Gastroesophageal sphincter (tissue), 4 donors: ENCODE measurements at places on chromosomes 6 and 20. TPM values are rescaled to one million over a fixed set of nuclear protein-coding genes. Genes with fewer than 3 reads are reported as not detected.

GRCh38 chr20:52031563-52032303 lies 159.8 kb downstream of the ZFP64 start:
- no peaks in the 10 kb centered on the region for H3K27me3 ChIP-seq
- H3K4me1 ChIP-seq = no peaks in the 10 kb centered on the region
- H3K27ac ChIP-seq = no peak overlapping the region
- no peaks in the 10 kb centered on the region for H3K36me3 ChIP-seq
- no peak overlapping the region for H3K4me3 ChIP-seq

RAB44 gene
- not detected for total RNA-seq

LRRC1 gene
- total RNA-seq = 12.4 TPM

DNA sequence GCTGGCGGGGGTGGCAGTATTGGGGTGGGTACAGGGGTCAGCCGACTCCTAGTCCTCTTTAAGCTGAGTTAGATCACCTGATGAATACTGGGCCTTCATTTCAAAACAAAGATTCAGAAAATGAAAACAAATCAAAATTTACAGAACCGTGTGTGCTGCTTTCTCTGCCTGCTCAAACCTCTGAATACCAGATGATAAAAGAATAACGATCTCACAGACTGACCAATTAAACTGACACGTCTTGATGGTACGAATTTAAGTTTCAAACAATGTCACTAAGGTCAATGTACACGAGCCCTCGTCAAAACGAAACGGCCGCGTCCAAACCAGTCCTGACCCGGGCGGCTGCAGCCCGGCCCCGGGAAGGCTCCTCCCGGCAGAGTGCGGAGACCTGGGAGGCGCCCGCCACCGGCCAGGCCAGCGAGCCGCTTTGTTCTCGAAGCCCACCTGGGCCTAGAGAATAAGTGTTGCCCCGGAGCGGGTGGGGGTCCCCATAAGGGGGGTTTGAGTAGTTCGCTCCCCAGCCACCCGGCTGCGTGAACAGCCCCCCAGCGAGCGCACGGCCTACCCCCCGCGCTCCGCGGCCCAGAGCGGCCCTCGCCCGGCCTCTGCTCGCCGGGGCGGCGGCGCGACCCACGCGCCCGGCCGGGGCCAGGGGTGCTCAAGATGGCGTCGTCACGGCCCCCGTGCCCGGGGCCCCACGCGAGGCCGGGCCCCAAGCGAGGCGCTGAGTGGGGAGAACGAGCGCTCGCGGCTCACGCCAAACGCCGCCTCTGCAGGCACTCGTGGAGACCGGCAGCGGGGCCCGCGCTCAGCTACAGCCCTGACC lies 728 bp downstream of the PSMA7 start:
- no peaks in the 10 kb centered on the region for H3K27me3 ChIP-seq
- peaks cover 66% of the 10 kb centered on the region for H3K4me1 ChIP-seq
- H3K36me3 ChIP-seq = no peaks in the 10 kb centered on the region
- peak overlapping the region; percentile 100 for H3K27ac ChIP-seq
- peak; percentile 9 for ATAC-seq

DNA sequence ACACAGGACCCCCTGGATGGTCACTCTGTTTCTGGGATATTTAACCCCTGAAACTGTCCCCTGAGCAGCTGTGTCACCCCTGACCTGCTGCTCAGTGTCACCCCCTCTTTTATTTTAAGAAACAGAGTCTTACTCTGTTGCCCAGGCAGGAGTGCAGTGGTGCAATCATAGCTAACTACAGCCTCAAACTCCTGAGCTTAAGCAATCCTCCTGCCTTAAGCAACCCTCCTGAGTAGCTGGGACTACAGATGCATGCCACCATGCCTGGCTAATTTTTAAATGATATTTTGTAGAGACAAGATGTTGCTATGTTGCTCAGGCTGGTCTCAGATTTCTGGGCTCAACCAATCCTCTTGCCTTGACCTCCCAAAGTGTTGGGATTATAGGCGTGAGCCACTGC lies 21.5 kb upstream of the GTSF1L start:
- no peak for ATAC-seq
- H3K4me3 ChIP-seq = no peak overlapping the region

DNA sequence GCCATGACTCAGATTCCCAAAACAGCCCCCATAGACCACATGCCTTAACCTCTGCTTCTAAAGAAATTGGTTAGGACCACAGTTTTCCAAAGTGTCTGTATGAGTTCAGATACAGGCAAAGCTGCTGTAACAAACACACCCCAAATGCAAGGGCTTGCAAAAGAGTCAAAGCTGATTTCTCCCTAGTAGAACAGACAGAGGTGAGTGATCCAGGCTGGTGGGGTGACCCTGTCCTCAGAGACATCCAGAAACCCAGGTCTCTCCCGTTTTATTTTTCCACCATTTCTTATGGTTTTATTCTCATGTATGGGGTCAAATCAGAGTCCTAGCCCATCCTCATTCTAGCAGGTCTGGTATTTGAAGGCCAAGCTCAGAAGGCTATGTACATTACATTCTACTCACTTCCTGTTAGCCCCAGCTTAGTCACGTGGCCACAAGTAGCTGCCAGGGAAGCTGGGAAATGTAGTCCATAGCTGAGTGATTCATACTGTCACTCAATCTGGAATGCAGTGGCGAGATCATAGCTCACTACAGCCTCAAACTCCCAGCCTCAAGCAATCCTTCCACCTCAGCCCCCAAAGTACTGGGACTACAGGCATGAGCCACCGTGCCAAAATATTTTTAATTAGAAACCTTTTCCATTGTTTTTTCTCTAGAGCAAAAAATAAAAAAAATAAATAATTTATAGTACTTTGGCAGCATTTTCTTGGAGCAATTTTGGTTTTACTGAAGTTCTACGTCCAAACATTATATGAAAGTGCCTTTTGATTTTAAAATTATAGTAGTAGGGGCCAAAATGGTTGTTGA lies 175.2 kb downstream of the ZMYND8 start:
- H3K27me3 ChIP-seq = no peaks in the 10 kb centered on the region
- no peak overlapping the region for H3K27ac ChIP-seq
- no peak for ATAC-seq
- H3K4me3 ChIP-seq = no peak overlapping the region
- H3K36me3 ChIP-seq = peaks cover 7% of the 10 kb centered on the region

DNA sequence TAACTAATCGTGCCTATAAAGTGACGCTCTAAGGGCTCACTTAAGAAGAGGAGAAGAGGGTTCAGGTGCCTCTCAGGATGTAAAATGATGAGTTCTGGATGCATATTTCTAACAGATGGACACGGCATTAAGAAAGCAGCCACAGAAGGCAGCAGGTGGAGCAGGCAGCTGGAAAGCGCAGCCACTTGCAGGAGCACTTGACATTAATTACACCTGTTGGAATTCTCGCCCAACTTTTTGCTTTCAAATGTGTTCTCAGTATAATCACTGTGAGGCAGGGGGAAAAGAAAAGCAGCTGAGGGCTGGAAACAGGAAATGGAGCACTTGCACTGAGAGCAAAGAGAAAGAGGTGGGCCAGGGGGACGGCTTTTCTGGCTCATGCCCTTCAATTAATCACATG lies 164.2 kb downstream of the NKAIN2 start:
- ATAC-seq = no peak
- no peaks in the 10 kb centered on the region for H3K36me3 ChIP-seq
- H3K4me1 ChIP-seq = no peaks in the 10 kb centered on the region
- H3K27ac ChIP-seq = no peak overlapping the region
- H3K27me3 ChIP-seq = no peaks in the 10 kb centered on the region
- no peak overlapping the region for H3K4me3 ChIP-seq

CST2 gene
- not detected for total RNA-seq

HLA-DPB1 gene
- total RNA-seq = 55.3 TPM

GRCh38 chr6:169450097-169450496 lies 196.5 kb upstream of the THBS2 start:
- no peak overlapping the region for H3K4me3 ChIP-seq
- no peaks in the 10 kb centered on the region for H3K36me3 ChIP-seq
- no peak for ATAC-seq
- no peaks in the 10 kb centered on the region for H3K27me3 ChIP-seq

PTGIS gene
- total RNA-seq = 75.3 TPM

MCM9 gene
- 7.7 TPM for total RNA-seq

ENPP1 gene
- total RNA-seq = 14.2 TPM

- H3K27ac ChIP-seq = no peak overlapping the region
- no peaks in the 10 kb centered on the region for H3K27me3 ChIP-seq
- no peak overlapping the region for H3K4me3 ChIP-seq
- no peaks in the 10 kb centered on the region for H3K4me1 ChIP-seq
- peak; percentile 49 for ATAC-seq
- no peaks in the 10 kb centered on the region for H3K36me3 ChIP-seq
Observed at GRCh38 chr20:53611449-53611894, 17.8 kb upstream of the ZNF217 start.

PRSS16 gene
- not detected for total RNA-seq

GRCh38 chr6:2695454-2696095 lies 55.1 kb downstream of the MYLK4 start:
- no peak overlapping the region for H3K4me3 ChIP-seq
- no peak for ATAC-seq
- no peaks in the 10 kb centered on the region for H3K36me3 ChIP-seq
- no peak overlapping the region for H3K27ac ChIP-seq

DNA sequence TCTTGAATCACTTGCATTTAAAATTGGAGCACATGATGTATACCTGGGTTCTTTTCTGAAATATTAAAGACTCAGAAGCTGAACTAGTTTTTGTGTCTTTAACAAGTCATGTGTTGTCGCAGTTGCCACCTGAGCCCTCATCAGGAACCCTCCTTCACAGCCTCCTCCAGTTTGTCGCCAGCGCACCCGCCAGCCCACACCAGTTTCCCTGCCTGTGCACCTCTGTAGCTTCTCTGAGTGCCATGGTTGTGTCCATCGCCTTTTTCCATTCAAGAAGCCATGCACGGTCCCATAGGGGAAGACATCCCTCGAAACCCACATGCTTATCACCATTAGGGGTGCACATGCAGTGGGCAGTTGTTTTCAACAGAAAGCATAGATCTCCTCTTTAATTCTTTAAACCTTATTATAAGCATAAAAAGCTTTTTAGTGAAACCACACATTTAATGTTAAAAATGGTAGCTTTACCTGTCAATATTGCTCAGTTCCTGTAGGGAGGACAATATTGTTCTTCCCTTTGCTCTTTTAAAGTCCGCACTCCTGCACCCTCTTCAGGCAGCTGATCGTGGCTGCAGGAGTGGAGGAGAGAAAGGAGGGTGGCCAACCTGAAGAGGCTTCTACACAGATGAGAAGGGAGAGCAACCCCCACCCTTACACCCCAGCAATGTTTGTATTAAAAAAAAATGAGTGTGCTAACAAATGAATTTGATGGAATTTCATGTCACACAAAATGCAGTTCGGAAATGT lies 121.9 kb downstream of the CFAP61 start:
- no peak for ATAC-seq
- H3K27me3 ChIP-seq = no peaks in the 10 kb centered on the region
- no peak overlapping the region for H3K4me3 ChIP-seq
- H3K36me3 ChIP-seq = no peaks in the 10 kb centered on the region
- H3K4me1 ChIP-seq = no peaks in the 10 kb centered on the region

DNA sequence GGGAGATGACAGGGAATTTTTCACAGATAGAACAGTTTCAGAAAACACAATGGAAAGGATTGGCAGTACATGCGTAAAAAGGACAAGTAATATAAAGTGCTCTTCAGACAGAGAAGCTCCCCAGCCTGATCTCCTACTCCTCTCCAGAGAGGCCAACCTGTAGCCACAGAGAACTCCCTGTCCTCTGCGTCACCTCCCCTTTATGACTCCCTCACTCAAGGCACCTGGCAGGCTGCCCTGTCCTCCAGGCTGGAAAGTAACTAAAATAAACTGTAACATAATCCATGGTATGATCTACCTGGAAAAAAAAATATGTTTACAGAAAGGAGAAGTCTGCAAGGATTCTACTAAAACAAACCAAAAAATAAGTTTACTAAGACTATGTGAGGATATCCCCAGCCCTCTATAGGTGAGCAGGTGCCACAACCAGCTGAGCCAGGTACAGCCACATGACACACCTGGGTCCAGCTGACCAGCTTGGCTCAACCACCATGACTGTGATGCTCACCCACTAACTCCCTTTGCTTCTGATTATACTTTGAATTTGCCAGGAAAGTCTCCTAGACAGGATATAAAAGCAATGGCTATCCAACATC lies 29.2 kb downstream of the MBOAT1 start:
- no peaks in the 10 kb centered on the region for H3K36me3 ChIP-seq
- no peaks in the 10 kb centered on the region for H3K27me3 ChIP-seq
- ATAC-seq = peak; percentile 62
- H3K4me3 ChIP-seq = no peak overlapping the region

GRCh38 chr6:6390849-6391602 lies 70.6 kb upstream of the F13A1 start:
- no peaks in the 10 kb centered on the region for H3K4me1 ChIP-seq
- no peak overlapping the region for H3K4me3 ChIP-seq
- no peak overlapping the region for H3K27ac ChIP-seq
- no peak for ATAC-seq
- H3K27me3 ChIP-seq = no peaks in the 10 kb centered on the region

GRCh38 chr6:28747631-28748157 lies 176.1 kb downstream of the TRIM27 start:
- H3K4me1 ChIP-seq = no peaks in the 10 kb centered on the region
- H3K27ac ChIP-seq = no peak overlapping the region
- H3K36me3 ChIP-seq = no peaks in the 10 kb centered on the region
- H3K27me3 ChIP-seq = peaks cover 95% of the 10 kb centered on the region
- no peak for ATAC-seq
- no peak overlapping the region for H3K4me3 ChIP-seq

LHFPL5 gene
- not detected for total RNA-seq

GRCh38 chr6:130515306-130515705 lies 149.5 kb downstream of the TMEM200A start:
- H3K36me3 ChIP-seq = no peaks in the 10 kb centered on the region
- no peak overlapping the region for H3K4me3 ChIP-seq
- H3K27ac ChIP-seq = no peak overlapping the region
- H3K4me1 ChIP-seq = no peaks in the 10 kb centered on the region
- no peaks in the 10 kb centered on the region for H3K27me3 ChIP-seq

DNA sequence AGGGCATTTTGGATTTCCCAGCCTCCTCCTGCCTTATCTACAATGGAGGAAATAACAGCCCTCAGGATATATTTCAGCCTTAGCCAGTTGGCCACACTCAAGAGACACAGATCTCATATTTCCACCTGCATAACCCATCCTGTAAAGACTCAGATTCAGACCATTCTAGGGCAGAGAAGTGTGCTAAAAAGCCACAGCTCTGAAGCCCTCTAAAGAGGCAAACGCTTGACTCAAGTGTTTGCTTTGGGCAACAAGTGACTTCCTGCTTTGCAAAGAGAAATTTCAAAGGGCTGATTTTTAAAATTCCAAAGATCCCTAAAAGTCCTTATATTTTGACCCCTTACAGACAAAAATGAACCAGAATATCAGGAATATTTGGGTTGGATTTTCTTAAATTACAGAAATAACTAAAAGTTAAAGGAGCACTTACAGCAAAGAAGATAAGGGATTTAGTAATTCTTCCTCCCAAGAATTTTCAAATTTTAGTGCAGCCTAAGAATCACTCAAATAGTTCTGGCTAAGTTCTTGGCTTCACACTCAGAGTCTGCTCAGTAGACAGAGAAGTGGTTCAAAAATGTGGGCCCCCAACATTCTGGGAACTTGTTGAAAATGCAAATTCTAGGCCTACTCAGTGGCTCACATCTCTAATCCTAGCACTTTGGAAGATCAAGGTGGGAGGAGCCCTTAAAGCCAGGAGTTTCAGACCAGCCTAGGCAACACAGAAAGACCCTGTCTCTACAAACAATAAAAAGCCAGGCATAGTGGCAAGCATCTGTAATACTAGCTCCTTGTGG lies 18.9 kb upstream of the ADGRF5 start:
- no peaks in the 10 kb centered on the region for H3K36me3 ChIP-seq
- no peak overlapping the region for H3K27ac ChIP-seq
- ATAC-seq = no peak
- no peaks in the 10 kb centered on the region for H3K4me1 ChIP-seq
- H3K4me3 ChIP-seq = no peak overlapping the region

ELOVL2 gene
- total RNA-seq = 0.87 TPM

- no peaks in the 10 kb centered on the region for H3K4me1 ChIP-seq
- H3K4me3 ChIP-seq = no peak overlapping the region
- no peaks in the 10 kb centered on the region for H3K27me3 ChIP-seq
- no peak overlapping the region for H3K27ac ChIP-seq
- no peak for ATAC-seq
- peaks cover 21% of the 10 kb centered on the region for H3K36me3 ChIP-seq
Observed at GRCh38 chr20:20561841-20562240, 150.6 kb downstream of the RALGAPA2 start.
